ENCODE measurements at places on chromosomes 5 and 9. TPM values are rescaled to one million over a fixed set of nuclear protein-coding genes. Genes with fewer than 3 reads are reported as not detected.

PCDHA3 gene
- 0.84 TPM for total RNA-seq

DNA sequence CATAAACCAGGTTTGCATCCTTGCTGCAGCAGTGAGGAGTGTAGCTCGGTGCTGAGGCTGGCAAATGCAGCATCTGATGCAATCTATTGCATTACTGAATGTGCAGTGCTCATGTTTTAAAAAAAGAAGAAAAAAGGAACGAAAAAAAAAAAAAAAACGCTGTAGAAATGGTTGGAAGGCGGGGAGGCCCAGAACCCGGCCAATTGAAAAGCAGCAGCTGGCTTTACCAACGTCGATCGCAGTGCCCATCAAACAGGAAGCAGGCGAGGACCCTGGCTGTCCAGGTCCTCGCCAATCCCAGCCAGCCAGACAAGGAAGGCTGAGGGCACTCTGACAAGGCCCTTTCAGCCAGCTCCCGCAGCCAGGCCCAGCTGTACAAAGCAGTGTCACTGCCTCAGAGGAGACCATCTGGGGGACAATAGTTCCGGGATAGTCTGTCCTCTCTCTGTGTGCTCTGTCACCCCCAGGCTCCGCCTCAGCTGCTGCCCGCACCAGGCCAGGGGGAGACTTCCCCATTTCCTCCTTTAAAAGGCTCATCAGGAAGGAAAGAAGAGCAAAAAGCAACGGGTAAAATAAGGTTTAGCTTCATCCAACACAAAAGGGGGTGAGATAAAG lies 21.8 kb upstream of the CPEB4 start:
- DNase-seq, result no peak

DNA sequence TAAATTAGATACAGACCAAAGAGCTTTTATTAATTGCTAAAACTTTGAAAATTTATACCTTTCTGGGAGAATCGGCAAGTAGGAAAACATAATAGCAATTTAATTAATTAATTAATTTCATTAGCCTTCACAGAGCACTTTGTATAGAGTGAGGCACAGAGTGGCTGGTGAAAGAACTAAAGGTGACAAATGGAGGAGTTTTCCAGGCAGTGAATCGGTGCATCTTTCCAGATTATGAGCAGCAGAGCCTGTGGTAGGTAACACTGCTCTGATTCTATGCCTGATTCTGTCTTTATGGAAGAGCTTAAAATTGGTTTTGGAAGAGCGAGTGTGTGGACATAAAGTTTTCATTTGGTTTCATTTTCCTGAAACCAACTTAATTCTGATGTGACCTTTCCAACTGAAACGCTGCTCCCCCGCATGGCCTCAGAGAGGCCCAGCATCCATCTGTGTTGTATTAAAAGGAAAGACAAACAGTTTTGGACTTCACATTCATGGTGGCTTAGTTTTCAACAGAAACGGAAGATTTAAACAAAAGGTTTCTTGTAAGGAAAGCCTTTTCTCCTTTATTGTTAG lies 188.9 kb upstream of the RPS23 start:
- DNase-seq, result peak; percentile 18

- DNase-seq, result no peak
Observed at GRCh38 chr9:101212661-101213060, 172.1 kb downstream of the BAAT start.

GRCh38 chr9:79020276-79020675 lies 551.5 kb upstream of the TLE4 start:
- no peak for DNase-seq

DNA sequence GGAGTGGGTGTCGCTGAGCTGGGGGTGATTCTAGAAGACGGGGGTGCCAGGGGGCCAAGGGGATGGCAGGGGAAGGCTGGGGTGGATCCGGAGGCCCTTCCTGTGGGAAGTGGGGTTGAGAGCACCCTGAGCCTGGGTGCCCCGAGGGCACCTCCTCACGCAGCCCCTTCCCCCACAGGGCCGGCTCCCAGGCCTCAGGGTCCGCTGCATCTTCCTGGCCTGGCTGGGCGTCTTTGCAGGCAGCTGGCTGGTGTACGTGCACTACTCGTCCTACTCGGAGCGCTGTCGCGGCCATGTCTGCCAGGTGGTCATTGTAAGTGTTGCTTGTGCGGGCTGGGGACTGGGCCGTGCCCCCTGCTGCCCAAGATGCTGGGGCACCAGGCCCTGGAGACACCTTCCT lies 5.0 kb downstream of the DIPK1B start:
- DNase-seq, result no peak

GRCh38 chr5:177409043-177409801 lies at the start of gene F12:
Gene F12, minus strand, starts transcription at chr5:177409564. Its CDS starts 37 bp downstream, at chr5:177409527.
- no peak for DNase-seq

DNA sequence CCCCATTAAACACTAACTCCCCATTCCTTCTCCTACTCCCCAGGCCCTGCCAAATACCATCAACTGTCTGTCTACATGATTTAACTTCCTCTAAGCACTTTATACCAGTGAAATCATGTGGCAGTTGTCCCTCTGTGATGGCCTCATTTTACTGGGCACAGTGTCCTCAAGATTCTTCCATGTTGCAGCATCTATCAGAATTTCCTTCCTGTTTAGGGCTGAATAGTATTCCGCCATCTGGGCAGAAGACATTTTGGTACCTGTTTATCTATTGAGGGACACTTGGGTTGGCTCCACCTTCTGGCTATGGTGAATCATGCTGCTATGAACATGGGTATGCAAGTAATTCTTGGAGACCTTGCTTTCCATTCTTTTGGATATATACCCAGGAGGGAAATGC lies 59.4 kb upstream of the IRX4 start:
- DNase-seq, result no peak

CDH12 gene
- 0.30 TPM for total RNA-seq

GLRA1 gene
- not detected for total RNA-seq

FBN2 gene
- 1.3 TPM for total RNA-seq

FAT2 gene
- under 0.01 TPM for total RNA-seq

DNA sequence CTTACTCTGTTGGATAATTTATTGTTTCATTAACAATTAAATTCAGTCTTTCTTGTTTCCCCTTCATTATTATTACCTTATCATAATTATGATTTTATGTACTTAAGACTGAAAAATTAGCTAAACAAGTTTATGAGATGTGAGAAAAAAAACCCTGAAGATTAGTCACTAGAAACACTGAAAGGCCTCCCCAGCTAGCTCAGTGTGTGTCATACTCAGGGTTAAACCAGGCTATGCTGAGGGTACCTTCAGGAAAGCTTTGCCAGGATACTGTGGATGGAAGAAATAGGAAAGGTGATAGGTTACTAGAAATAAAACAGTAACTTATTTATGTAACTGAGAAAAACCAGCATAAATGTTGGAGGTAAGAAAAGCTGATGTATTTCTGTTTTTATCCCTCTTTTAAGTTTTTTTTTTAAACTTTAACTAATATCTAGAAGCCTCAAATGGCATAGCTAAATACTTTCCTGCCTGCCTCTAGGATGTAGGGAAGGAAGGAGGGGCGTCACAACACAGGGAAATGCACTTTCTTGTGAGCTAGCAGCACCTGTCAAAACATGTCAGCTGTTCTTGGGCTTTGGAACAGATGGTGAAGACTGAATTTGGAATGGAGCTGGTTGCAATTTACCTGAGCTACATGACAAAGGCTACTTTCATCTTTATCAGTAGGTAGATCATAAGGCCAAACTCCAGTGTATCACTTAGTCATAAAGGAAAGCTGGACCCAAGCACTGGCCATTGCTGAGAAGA lies 24.2 kb downstream of the NMRK1 start:
- DNase-seq, result no peak

DNA sequence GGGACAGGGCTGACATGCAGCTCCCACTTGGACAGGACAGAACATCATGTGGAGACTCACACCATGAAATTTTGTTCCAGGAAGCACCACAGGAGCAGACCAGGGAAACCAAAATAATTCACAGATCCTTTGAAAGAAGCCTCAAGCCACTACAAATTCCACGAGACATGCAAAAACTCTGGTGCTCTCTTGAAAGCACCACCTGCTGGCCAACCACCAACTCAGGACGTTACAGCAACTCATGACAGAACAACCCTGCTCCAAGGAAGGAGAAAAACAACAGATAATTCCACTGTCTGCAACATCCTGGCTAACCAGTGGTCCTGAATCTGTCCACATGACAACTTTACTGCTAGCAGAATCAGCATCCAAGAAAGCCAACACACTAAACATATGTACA lies 516.0 kb downstream of the SPATA31D1 start:
- no peak for DNase-seq

DNA sequence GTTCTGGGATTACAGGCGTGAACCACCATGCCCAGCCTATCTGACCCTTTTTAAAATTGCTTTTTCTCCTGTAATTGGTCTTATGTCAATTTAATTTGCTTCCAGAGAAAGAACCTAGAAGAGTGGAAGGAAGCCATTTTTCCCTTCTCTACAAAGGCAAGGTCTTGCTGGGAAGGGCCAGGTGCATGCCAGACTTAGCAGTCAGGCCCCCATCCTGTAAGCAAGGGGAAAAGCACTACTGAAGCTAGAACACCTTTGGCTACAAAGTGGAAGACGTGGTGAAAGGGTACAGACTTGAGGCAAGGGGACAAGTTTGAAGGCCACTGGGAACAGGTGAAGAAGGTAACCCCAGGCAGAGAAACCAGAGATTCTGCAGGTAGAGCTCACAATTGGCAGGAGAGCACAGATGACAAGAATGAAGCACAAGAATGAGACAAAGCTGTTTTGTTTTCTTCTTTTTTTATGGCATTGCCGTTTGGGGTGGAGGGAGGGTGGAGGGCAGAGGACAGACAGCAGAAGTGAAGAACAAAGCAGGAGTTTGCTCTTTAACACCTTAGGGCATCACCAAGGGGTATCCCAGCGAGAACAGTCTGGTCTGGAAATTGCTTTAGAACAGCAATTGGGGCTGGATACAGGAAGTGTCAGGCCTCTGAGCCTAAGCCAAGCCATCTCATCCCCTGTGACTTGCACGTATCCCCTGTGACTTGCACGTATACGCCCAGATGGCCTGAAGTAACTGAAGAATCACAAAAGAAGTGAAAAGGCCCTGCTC lies 72.9 kb downstream of the SERINC5 start:
- no peak for DNase-seq

DNA sequence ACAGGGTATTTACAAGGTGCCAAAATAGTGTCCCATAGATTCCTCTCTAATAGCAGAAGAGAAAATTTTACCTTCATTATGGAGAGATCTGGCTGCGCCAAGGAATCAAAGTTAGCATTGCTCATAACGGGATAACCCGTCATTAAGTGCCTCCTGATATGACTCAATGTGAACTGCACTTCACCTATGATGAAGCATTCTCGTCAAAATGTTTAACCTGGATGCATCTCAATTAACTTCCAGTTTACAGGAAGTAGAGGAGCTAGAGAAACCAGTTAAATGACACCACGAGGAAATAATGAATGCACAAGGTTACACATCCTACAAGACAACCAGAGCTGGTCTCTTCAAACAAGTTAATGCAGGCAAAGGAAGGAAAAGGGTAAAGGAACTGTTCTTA lies 17.2 kb downstream of the FBXW11 start:
- no peak for DNase-seq

DNA sequence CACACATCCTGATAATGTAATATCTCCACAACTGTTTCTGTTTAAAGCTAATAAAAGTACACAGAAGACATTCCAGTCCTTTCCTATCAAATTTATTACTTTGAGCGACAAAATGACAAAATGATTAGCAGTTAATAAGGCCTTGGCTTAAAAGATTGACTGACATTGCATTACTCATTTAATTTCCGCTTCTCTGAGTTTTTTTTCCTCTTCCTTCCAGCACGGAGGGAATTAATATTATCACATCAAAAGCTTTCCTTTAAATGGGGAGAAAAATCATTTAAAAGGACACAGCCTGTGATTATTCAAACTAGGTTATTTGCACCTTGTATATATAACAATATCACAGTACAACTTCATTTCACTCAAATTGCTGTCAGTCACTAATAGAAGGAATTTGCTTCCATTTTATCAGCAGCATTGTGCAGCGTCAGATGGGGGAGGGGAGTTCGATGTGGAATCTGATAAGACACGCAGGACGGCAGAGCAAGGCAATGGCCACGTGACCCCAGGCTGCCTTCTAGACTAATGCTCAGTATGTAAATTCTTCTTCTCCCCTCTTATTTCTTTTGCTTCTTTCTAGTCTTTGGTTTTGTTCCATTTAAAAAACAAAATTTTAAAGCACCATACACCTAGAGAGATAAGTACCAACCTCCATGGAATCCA lies 400.5 kb downstream of the IRX1 start:
- no peak for DNase-seq

GRCh38 chr9:37706290-37706689 lies 47.3 kb upstream of the TRMT10B start:
- no peak for DNase-seq

THBS4 gene
- 376 TPM for total RNA-seq

NUTM2G gene
- total RNA-seq, result not detected

SLCO6A1 gene
- not detected for total RNA-seq

GRCh38 chr5:37002176-37002751 lies 125.7 kb downstream of the NIPBL start:
- DNase-seq, result no peak

FAM200C gene
- total RNA-seq, result 5.7 TPM

DNA sequence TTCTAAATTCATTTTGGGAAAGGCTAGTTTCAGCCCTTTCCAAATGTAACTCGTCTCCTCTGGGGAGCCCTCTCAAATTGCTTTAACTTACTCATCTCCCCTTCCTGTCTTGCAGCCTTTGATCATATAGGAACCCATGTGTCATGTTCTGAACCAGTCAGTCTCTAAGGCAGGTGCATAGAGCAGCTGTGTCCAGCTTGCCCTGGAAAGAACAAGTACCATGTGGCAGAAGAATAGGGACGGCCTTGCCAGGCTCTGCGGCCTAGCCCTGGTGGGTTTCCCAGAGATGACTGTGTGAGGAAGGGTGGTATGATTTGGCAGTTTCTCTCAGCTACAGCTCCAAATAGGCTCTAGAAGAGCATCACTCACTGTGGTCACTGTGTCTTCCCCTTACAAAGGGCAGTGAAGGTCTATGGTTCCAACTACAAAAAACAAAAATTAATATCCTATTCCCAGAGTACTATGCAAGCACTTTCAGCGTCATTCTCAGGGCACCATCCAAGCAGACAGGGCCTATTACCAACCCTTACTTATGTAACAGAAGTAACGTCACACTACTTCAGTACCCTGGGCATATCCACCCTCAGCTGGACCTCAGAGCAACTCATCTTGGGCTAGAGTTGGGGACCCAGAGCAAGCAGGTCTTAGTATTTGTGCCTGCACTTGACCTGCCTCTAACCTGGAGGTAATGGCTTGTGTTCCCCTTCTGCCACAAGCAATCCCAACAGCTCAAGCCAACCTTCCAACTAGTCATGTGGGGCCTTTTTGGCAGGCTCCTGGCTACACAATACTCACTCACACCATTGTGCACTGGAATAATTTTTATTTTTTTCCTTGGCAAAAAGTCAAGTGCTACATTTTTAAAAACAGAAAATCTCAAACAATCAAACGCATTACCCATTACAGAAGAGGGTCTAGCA lies 37.2 kb upstream of the UBAP2 start:
- DNase-seq, result no peak

DPP7 gene
- 74.7 TPM for total RNA-seq

DNA sequence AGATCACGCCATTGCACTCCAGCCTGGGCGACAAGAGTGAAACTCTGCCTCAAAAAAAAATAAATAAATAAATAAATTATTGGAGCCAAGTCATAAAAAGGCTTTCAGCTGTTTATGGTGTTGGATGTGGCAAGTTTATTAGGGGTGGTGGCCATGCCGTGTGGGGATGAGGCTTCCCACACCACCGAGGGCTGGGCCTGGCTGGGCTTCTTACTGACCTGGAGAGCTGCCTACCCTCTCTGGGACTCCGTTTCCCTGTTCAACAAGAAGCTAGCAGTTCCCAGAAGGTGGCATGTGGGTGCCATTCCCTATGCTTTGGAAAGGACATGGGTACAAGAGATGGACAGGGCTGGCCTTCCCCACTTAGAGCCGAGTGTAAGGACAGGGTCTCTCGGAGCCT lies 22.6 kb downstream of the GPRIN1 start:
- DNase-seq, result no peak

ABCA1 gene
- 59.2 TPM for total RNA-seq

GRCh38 chr9:109164042-109164441 lies 3.0 kb downstream of the FRRS1L start:
- no peak for DNase-seq

Measured in tibial nerve (tissue), 4 donors.